ENCODE measurements at places on chromosomes 4 and X.

- DNase-seq = no peak
Measured at GRCh38 chr4:147769386-147769785, 37.5 kb downstream of the ARHGAP10 start.

- DNase-seq = no peak
Measured at GRCh38 chrX:106707771-106708454, 18.6 kb upstream of the RNF128 start.

GRCh38 chrX:124208660-124209059 lies 123.8 kb upstream of the TEX13D start:
- no peak for DNase-seq

GRCh38 chr4:6239968-6240367 lies 29.7 kb upstream of the WFS1 start:
- no peak for DNase-seq

DNA sequence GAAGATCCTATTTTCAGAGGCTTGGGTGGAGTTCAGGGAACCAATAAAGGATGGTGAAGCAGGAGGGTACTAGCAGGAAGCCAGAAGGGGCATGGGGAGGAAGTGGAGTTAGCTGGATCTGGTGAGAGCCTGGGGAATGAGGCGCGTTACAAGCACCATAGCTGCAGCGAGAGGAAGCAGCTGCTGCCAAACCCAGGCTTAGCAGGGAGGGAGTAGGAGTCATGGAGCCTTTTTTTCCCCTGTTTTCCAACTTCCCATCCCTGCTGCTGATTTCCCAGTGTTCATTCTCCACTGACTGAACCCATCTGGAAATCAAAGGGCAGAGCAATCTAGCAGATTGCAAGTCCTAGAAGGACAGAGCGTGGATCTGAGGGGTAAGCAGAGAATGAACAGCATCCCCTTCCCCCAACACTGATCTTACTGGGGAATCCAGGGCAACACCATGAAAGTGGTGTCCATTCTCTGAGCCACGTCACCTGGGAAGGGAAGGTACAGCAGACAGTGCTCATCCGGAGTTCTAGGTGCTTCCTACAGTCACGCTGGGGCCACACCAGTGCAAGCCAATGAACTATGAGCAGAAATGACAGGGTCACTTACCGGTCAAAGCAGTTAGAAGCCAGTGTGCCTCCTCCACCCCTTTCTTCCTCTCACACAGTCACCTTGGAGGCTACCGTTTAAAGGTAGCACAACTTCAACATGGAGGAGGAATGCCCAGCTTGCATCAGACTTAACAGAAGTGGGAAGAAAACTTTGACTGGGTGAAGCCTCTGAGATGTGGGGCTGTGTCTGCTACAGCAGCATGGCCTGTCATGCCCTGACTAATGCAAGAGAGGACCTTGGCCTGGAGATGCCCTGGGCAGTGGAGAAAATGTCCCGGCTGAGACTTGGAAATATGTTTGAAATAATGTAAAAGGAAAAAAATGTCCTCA lies 36.7 kb downstream of the SMIM20 start:
- DNase-seq = no peak

GRCh38 chrX:17737986-17738713 lies 857 bp downstream of the SCML1 start:
- no peak for DNase-seq

GRCh38 chr4:16194214-16194613 lies 32.1 kb downstream of the TAPT1 start:
- no peak for DNase-seq

DNA sequence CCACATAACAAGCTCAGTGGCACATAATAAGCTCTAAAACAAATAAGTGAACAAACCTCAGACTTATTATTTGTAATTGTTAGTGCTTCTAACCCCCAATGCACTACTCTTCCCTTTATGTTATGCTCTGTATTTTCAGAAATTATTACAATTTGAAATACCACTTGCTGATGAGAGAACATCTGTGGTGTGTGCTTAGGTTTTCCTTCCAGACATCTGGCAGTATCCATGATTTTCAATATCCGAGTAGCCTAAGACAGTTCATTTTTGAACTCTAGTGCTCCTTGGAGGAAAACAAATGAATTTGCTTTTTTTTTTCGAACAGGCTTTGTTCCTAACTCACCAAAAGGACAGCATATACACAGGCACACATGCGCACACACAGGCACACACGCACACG lies 278.7 kb upstream of the CLNK start:
- no peak for DNase-seq

DNA sequence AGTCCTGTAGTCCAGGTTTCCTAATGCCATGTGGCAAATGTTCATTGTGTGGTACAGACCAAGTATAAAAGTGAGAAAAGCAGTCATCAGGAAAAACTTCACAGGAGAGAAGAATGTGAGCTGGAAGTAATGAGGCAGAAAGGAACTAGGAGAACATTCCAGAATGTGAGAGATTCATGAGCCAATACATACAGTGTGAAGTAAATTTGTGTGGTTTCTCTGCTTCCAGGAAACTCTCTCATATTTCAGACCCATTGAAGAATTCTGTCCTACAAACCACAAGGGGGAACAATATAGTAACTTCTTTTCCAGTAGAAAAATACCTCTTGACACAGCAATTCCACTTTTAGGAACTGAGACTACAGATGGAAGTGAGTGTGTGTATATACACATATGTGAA lies 136.5 kb downstream of the RNF150 start:
- DNase-seq = peak; percentile 38

DNA sequence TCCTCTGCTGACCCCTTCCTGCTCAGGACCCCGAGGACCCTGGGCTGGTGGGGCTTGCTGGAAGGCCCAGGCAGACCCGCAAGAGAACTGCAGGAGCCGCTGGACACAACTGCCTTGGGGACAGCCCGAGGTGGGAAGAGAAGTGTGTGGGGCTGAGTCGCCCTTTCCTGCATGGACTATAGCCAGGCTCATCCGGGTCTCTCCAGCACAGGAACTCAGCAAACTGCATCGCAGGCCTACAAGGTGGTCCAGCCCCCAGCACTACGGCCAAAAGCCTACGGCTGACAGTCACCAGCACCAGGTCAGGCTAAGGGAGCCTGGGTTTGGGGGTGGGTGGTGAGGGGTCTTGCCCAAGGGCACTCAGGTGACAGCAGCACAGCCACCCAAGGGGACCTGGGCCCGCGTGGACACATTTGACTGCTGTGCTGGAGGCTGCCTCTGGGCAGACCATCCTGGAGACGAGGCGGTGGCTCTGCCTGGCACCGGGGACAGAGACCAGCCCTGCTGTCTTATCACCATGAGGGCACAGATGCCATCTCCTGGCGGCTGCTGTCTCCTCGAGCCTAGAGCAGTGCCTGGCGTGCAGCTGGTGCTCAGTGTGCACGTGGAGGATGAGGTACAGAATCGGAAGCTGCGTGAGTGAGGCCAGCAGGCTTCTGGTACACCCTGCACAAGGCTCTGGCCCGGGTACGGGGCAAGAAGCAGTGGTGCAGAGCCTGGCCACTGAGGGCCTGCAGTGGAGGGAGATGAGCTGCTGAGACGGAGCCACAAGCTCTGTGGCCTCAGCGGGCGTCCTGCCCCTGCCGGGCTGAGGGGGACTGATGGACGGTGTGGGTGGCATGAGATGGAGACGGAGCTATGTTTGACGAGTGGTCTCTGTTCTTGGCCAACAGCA lies 15.1 kb downstream of the LRPAP1 start:
- no peak for DNase-seq

DNA sequence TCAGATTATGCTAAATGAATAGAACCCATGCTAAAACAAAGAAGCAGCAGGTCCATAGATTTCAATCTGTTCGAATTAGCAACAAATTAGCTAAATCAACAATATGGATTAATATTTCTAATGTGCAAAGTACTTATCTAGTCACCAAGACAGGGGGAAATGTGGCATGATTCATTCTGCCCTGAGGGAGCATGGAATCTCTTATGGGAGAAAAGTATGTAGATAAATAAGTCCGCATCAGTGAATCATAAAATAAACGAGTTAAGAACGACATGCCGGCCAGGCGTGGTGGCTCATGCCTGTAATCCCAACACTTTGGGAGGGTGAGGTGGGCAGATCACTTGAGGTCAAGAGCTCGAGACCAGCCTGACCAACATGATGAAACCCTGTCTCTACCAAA lies 102.1 kb downstream of the ANOS1 start:
- DNase-seq = no peak

- no peak for DNase-seq
Measured at GRCh38 chr4:39255266-39255665, 72.9 kb downstream of the WDR19 start.

DNA sequence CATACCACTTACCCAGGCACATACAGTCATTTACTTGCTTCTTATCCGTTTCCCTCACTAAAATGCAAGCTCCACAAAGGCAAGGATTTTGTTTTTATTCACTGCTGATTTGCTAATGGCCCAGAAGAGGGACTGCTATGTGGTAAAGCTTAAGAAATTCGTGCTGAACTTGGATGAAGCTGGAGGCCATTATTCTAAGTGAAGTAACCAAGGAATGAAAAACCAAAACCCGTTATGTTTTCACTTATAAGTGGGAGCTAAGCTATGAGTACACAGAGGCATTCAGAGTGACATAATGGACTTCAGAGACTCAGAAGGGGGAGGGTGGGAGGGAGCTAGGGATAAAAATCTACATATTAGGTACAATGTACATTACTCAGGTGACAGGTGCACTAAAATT lies 47.2 kb downstream of the RAB33B start:
- DNase-seq = no peak

DNA sequence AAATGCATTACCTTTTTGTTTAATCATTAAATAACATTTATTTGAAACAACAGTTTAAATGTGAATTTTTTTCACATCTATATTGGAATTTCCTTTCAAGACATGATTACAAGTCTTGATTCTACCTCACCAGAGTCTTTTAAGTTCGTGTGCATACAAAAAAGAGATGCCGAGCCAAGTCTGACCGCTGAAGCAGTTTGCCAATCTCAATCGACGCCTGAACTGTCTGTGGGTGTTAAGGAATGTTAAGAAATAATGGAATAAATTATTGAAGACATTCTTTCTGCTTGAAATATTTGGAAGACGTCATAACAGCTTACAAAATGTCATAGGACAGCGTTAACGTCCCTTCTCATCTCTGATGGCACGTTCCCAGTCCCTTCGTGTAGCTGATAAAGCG lies 27.9 kb upstream of the TNIP3 start:
- DNase-seq = no peak

GRCh38 chr4:95541889-95542607 lies 6.7 kb downstream of the UNC5C start:
- no peak for DNase-seq

GRCh38 chrX:109749207-109749606 lies 16.1 kb upstream of the ACSL4 start:
- no peak for DNase-seq

- DNase-seq = no peak
Measured at GRCh38 chr4:41213625-41214135, 662 bp downstream of the APBB2 start.

DNA sequence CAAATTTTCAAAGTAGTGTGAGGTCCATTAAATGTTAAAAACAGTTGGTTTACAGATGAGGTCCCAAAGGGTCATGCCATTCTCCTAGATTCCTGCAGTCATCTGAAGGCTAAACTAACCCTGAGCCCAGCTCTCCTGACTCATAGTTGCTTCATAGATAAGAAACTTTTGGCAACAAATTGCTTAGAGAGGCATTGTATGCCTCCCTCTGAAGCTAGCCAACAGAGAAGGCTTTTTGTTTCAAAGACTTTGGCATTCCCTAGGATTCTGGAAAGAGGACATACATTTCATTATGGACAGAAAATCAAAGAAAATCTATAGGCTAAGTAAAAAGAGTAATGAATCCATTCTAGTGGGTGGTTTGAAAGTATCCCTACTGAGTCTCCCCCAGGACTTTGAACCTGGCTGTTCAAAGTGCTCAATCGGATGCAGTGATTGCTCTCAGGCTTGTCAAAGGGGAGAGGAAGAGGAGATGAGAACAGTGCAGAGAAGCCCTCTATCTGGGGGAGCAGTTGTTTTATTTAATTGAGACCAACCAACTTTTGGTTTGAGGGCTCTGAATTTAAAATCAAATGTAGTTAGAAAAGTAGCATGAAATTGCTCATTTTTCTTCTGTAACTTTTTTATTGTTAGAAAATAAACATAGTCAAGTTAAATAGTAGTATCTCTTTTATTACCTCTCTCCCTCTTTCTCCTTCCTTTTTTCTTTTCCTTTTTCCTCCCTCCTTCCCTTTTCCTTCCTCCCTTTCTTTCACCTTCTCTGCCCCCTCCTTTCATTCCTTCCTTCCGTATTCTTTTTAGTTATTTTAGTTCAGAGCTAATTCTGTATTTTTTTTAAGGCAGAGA lies 72.3 kb upstream of the ZNF518B start:
- DNase-seq = no peak

DNA sequence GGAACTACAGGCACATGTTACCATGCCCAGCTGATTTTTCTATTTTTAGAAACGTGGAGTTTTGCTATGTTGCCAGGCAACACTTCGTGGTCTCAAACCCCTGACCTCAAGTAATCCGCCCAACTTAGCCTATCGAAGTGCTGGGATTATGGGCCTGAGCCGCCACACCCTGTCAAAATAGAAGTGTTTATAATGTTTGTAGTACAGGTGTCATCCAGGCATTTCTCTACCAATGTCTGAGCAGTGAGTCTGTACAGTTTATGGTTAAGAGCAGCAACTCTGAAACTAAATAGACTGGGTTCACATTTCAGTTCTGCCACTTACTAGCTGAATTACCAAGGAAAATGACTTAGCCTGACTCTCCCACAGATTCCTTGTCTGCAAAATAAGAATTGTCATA lies 460.4 kb upstream of the GALNT7 start:
- DNase-seq = no peak

DNA sequence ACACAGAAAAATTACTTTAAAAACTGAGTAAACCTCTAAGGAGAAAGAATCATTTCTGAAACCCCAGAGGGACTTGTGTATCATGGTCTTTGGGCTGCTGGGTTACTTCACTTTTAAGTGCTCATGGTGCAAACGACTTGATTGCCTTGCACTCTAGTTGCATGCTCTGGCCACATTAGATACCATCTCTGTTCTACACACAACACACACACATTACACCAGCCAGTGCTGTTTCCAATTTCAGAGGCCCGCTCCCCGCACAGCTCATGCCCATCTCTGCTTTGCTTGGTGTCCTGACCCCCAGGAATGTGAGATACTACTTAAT lies 2.1 kb downstream of the PPP3CA start:
- no peak for DNase-seq

GRCh38 chr4:129808242-129808641 lies 712.3 kb downstream of the C4orf33 start:
- DNase-seq = no peak

- no peak for DNase-seq
Measured at GRCh38 chr4:163107754-163108153, 58.9 kb downstream of the NAF1 start.

- DNase-seq = no peak
Measured at GRCh38 chr4:97548943-97549583, 594.2 kb downstream of the STPG2 start.

GRCh38 chrX:15299941-15300851 lies 15.2 kb downstream of the ASB11 start:
- DNase-seq = peak; percentile 3
